ENCODE measurements at places on chromosomes 1 and 21. TPM values are rescaled to one million over a fixed set of nuclear protein-coding genes. Genes with fewer than 3 reads are reported as not detected.

DNA sequence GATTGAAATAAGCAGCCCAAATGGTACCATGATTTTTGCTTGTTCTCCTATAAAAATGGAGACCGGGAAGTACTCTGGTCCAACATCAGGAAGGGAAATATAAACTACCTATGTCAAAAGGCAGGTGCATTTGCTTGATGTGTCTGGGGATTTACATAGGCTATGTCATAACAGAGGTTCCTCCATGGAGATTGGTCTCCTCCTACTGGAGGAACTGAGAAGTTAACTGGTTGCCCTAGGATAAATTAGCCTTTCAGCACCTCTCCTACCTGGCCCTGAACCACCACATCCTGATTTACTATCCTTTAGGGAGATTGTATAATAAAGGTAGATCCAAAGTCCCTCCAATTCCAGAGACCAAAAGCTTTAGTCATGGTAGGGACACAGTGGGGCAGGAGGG, 1109.3 kb upstream of the B3GALT2 start:
- DNase-seq, result no peak

GRCh38 chr1:231553320-231553719, 24.9 kb downstream of the TSNAX start:
- no peak for DNase-seq

Gene KRTAP22-1
- total RNA-seq, result not detected

Gene JMJD4
- 7.1 TPM for total RNA-seq

DNA sequence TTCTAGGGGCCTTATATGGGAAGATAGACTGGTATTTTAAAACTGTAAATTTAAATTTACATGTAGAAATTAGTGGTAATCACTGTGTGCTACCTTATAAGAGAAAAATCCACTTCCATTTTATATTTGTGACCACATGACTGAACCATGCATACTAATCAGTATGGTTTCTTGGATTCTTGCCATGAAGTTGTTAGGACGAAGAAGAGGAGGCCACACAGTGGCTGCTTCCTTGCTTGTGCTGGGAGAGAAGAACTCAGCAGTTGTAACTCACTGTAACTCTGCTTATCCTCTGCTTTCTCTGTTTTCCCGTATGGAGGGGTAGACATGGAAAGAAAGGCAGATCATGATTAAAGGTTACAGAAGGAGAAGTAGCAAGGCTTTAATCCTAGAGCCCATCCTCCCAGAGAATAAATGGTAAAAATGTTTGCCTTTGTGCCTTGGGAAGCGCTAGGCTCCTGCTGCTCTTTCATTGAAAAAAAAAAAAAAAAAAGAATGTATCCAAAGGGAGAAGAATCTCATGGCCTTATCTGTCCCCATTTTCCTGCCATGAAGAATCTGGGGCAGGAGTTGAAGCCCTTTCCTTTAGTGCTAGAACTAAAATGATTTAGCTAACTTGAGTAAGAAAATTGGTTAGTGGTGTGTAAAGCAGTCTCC, 32.4 kb downstream of the KCTD3 start:
- DNase-seq, result no peak

GRCh38 chr1:232046451-232047306, 420.1 kb downstream of the DISC1 start:
- no peak for DNase-seq

DNA sequence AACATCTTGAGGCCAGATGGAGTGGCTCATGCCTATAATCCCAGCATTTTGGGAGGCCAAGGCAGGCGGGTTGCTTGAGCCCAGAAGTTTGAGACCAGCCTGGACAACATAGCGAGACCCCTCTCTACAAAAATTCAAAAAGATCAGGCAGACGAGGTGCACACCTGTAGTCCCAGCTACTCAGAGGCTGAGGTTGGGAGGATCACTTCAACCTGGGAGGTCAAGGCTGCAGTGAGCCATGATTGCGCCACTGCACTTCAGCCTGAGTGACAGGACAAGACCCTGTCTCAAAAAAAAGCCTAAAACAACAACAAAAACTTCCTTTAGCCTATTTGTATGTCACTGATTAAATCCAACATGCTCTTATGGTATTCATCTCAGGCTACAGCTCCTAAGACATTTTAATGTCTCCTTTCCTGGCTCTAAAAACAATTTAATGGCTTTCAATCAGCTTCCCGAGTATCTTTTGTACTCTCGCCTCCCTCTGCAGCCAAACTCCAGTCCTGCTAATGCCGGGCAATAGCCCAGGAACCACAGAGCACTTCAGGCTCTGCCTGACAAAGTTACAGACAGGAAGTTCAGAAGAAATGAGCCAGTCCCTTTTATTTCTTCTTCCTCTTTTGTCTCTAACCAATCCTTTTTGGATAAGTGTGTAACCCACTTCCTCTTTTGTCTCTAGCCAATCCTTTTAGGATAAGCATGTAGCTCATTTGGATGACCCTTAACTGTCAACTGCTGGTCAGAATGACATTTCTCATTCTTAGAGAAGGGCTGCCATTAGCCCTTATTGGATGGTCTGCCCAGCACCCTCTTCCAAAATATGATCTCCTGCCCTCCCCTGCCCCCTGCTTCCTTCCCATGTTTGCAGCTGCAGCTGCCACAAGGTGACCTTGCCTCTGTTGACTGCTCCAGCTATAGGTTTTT, 6.6 kb upstream of the DOP1B start:
- no peak for DNase-seq

Gene YY1AP1
- 62.6 TPM for total RNA-seq

Gene SPOCD1
- total RNA-seq, result not detected

DNA sequence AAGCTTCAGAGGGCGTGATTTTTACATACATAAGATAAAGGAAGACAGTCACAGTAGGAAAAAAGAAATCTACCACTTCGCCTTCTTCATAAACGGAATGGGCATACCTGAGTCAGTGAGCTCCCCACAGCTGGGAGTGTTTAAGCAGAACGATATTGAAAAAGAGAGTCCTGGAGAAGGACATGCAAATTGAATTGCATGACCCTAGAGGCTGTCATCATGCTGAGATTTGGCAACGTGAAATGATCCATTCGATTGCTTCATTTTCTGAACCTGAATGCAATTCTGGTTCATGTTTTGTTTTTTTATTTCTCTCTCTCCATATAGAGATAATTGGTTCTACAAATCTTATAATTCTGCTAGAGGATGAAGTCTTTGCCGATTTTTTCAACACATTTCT, 3.7 kb downstream of the RGSL1 start:
- no peak for DNase-seq

GRCh38 chr1:8016210-8016894, 9.8 kb downstream of the ERRFI1 start:
- DNase-seq, result no peak

DNA sequence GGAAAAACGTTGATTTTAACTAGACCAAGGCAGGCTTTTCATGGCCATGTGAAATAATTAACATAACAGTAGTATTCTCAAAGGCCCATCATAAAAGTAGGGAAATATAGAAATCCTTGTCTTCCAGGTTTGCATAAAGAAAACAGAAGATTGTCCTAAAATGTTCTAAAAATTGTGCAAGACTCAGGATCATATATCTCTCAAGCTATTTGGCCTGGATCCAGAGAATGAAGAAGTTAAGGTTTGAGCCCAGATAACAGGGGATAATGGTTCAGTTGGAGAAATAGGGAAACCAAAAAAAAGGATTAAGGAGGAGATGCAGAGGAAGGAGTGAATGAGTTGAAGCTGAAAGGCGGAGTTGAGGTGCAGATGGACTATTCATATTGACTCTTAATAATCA, 555.5 kb upstream of the NR5A2 start:
- DNase-seq, result no peak

GRCh38 chr1:230706020-230706699, 7.8 kb downstream of the AGT start:
- DNase-seq, result no peak

DNA sequence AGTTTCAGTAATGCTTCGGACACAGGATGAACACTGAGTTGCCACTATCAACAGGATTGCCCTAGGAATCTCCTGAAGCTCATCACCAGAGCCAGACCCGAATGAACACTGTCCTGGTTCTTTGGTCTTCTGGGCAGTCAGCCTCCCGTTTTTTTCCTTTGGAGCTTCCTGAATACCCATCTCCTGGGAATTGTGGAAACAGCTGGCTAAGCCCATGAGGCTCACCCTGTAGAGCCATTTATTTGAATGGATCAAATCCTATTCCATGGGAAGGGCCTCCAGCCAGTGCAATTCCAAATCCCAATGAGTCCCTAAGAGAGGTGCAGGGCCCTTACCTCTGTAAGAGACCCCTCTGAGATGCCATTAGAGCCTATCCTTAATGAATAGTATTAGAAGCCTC, 5.9 kb downstream of the RCSD1 start:
- no peak for DNase-seq

Gene VANGL2
- 2.0 TPM for total RNA-seq

- DNase-seq, result no peak
Observed at GRCh38 chr1:209257454-209257853, 326.1 kb upstream of the CAMK1G start.

DNA sequence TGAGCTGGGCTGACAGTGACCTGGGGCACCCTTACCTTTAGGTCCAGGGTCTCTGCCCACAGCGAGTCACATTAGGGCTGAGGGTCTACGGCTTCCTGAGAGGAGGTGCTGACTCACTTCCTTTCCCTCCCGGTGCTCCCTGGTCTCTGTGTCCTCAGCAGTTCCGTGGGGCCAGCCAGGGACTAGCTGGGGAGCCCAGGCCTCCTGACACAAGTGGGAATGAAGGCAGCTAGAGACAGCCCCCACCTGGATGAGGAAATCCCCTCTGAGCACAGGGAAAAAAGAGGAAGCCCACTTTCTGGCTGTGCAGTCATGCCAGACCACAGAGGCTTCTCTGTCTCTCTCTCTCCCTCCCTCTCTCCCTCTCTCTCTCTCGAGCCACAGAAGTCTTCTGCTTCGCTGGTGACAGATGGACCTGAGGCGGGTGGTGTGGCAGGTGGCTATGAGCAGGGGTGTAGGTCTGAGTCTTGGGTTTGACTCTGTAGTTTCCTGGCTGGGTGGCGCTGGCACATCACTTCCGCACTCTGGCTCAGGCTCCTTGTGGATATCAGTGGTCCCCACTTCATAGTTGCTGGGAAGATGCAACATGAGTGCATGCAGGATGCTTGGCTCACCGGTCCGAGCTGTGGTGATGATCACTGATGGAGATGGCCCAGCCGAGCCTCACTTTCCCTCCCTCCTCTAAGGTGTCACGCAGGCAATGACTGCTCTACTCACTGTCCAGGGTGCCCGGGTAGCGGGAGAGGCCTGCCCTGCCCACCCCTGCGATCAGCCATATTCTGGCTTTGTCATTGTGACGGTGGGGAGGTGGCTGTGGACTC, 3.5 kb downstream of the SLC66A1 start:
- DNase-seq, result no peak

Gene B4GALT3
- total RNA-seq, result 20.9 TPM

GRCh38 chr1:107450899-107451664, 310.2 kb downstream of the NTNG1 start:
- no peak for DNase-seq

- DNase-seq, result no peak
Observed at GRCh38 chr21:14076143-14076806, 134.5 kb downstream of the LIPI start.

Gene PIGV
- 6.1 TPM for total RNA-seq

DNA sequence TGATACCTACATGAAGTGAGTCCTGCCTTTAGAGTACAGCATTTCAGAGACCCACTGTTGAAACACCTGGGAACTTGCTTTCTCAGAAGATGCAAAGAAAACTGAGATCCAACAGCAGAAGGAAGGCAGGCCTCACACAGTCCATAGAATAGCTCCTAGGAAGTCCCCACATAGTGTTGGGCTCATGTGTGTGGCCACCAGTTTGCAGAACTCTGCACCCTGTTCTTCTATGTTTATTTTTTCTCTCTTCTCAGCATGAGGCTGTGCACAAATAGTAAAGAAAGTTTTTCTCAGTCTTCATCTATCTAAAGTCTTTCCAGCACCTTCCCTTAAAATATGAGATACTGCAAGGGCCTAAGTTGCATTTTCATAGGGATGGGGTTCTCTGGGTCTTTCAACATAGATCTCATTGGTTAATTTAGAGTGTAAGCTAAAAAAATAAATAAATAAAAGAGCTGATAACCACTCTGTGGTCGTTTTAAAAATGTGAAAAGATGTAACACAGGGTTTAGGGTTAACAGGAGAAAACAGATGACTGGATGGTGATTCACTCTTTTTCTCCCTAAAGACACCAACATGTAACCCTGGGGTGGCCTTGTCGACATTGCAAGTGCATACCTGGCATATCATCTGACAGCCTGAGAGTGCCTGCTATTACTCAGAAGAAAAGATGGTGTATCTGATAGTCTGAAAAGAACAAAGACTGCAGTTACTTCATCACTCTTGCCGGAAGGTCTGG, 94.6 kb downstream of the ZC3H11B start:
- DNase-seq, result no peak

GRCh38 chr21:45335151-45335760, 47.6 kb upstream of the POFUT2 start:
- peak; percentile 37 for DNase-seq

Gene GNAT2
- total RNA-seq, result not detected

DNA sequence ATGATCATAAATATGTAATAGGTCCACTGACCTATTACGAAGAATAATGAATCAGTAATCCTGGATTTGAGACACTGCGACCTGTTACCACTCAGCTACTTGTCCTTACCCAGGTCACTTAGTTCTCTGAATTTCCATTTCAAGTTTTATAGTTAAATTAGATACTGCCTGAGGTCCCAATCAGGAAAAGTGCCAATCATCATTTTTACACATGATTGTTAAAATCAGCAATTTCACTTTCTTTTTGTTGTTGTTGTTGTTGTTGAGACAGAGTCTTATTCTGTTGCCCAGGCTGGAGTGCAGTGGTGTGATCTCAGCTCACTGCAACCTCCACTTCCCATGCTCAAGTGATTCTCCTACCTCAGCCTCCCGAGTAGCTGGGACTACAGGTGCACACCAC, 22.8 kb upstream of the LYPLAL1 start:
- no peak for DNase-seq

Gene RGS13
- total RNA-seq, result not detected

DNA sequence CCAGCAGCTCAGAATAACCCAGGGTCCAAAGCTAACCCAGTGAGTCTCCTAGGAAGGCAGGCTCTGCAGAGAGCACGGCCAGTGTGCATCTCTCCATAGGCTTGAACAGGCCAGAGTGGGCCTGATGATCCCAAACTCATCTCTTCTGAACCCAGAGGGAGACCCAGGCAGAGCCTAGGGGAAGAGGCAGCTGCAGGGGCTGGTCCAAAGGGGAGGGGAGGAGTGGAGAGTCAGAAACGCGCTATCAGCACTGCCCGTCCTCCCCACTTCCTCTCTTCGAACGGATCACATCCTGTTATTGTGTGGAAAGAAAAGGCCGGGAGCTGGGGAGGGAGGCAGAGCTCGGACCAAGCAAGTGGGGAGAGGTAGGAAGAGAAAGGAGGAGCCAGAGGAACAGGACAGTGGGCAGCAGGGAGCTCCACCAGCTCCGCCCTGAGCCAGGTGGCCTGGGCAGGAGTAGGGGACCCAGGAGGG, 20.2 kb downstream of the TAL1 start:
- no peak for DNase-seq

GRCh38 chr1:162361349-162361748, 15.3 kb downstream of the SPATA46 start:
- DNase-seq, result no peak

GRCh38 chr21:14405225-14405624, 22.3 kb upstream of the HSPA13 start:
- DNase-seq, result no peak

DNA sequence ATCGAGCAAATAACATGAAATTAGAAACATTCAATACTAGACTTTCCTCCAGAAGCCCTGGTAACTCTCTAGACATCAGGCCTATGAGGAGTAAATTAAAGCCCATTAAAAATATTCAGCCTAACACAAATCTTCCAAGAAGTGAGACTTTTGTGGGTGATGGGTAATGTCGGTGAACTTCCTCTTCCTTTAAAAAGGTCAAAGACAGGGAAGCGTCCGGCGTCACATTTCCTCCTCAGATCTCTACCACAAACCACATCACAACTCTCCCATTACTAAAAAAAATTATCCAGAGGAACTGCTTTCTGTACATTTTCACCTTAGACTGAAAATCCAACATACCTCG, 1.4 kb downstream of the EIF4G3 start:
- DNase-seq, result peak; percentile 84

All from Right ventricle myocardium inferior (tissue), 1 donor.